ENCODE measurements at places on chromosomes 5 and 9.

GRCh38 chr5:158194561-158194976 is 335.6 kb upstream of the CLINT1 start:
- DNase-seq: no peak

DNA sequence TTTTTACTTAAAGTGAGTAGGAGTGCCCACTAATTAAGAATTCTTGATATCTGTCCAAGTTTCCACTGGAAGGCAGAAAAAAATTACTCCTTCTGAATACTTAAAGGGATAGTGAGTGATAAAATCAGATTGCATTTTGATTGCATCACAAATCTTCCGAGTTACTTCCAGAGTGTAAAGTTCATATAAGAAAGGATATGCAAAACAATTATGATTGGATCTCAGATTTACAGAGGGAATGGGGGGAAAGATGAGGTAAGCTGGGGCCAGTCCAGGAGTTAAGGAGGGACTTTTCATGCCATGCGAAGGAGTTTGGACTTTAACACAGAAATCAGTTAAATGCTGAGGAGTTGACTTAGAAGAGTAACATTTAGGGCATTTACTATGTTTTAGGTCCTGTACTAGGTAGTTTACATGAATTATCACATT is 9.3 kb upstream of the RNF145 start:
- DNase-seq: no peak

- DNase-seq: peak; percentile 33
Observed at GRCh38 chr9:136363949-136364748, 605 bp upstream of the DNLZ start.

DNA sequence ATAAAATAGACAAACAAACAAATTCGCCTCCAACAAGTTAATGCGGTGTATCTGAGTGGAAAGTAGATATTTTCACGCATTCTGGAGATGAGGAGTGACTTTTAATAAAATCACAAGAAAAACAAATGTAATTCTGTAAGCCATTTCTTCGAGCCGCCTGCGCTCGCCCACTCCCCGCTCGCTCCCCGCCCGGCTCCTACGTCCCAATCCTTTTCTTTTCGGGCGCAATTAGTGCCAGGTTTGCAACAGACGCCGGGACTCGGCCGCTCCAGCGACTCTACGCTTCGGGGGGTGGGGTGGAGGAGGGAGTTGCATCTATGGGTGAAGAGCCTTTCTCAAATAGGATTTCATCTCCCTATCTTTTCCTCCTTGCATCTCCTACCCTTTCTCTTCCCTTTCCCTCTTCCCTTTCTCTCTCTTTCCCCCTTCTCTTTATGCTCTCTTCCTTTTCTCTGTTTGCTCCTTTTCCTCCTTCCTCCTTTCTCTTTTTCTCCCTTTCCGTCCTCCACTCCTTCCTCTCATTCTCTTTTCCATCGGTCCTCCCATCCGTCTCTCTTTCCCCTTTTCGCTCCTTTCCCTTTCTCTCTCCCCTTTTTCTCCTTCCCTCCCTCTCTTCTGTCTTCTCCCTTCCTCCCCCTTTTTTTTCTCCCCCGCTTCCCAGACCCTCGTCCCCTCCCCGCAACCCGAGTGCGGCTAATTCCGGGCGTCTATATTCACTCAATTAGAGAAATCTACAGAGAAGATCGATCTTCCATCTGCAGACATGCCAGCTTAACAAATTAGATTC is 6.1 kb upstream of the OTP start:
- DNase-seq: no peak

- DNase-seq: no peak
Observed at GRCh38 chr5:157665467-157666070, 5.8 kb upstream of the C5orf52 start.

DNA sequence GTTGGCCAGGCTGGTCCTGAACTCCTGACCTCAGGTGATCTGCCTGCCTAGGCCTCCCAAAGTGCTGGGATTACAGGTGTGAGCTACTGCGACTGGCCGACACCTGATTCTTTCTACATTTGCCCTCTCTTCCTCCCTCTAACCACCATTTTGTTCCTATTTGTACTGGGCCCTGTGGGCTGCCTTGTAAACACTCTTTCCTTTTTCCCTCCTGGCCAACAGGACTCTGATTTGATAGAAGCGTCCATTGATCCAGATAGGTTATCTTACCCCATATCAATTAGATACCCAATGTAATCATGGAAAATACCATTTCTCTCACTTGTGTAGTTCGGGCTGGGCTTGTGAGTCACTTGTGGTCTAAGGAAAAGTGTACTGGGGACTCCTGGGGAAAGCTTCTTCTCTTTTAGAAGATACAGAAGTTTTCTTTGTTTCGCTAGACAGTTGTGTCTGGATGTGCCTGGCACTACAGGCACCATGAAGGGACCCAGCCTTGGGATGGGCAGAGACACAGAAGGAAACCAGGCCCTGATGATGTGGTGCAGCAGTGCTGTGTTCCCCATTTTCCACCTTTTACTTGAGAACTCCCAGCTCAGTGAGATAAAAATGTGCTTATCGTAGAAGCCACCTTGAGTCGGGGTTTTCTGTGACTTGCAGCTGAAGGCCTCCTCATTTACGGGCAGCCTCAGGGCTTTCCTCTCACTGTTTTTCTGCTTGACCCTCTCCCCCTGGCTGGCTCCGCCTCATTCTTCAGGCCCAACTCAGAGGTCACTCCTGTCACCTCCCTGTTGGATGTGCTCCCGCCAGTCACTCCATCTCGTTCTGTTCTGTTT is 32.8 kb upstream of the CPEB4 start:
- no peak for DNase-seq

GRCh38 chr5:171102877-171103610 is 206.0 kb upstream of the TLX3 start:
- DNase-seq: no peak

- DNase-seq: no peak
Observed at GRCh38 chr5:136004436-136004835, 24.4 kb upstream of the TGFBI start.

DNA sequence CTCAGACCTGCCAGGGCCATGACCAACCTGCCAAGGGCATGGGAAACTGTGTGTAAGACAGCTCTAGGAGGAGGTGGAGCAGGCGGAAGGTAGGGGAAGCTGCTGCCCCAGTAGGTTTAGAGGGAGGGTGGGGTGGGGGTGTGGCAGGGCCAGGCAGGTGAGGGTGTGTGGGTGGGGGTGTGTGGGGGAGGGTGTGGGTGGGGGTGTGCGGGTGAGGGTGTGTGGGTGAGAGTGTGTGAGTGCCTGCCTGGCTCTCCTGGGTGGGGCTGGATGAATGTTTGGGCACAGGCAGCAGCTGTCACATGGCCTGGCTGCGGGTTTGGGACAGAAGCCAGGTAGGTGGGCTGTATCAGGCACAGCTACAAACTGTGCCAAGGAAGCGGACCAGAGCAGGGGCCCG is 8.8 kb upstream of the N4BP3 start:
- DNase-seq: no peak

GRCh38 chr9:2599896-2600295 is 21.7 kb upstream of the VLDLR start:
- DNase-seq: no peak

DNA sequence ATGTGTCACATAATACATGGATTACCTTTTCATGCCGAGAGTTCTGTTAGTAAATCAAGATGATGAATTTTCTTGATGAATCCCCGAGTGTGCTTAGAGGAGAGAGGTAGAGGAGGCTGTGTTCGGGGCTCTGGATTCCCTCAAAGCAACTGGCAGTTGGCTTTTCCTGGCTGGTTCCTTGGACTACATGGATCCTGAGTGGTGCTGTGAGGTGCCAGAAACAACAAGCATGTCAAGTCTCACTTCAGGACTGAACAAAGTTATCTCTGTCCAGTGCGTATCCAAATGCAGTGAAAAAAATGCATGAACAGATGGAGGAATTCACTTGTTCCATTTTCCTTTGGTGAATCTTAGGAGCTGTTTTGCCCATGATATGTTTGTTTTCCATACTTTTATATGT is 231.7 kb downstream of the FBXL7 start:
- no peak for DNase-seq

- DNase-seq: no peak
Observed at GRCh38 chr9:98902516-98902915, 41.2 kb upstream of the COL15A1 start.

- DNase-seq: no peak
Observed at GRCh38 chr5:32410630-32411029, 33.9 kb downstream of the ZFR start.

GRCh38 chr5:179488491-179488890 is 61.9 kb upstream of the RUFY1 start:
- no peak for DNase-seq

DNA sequence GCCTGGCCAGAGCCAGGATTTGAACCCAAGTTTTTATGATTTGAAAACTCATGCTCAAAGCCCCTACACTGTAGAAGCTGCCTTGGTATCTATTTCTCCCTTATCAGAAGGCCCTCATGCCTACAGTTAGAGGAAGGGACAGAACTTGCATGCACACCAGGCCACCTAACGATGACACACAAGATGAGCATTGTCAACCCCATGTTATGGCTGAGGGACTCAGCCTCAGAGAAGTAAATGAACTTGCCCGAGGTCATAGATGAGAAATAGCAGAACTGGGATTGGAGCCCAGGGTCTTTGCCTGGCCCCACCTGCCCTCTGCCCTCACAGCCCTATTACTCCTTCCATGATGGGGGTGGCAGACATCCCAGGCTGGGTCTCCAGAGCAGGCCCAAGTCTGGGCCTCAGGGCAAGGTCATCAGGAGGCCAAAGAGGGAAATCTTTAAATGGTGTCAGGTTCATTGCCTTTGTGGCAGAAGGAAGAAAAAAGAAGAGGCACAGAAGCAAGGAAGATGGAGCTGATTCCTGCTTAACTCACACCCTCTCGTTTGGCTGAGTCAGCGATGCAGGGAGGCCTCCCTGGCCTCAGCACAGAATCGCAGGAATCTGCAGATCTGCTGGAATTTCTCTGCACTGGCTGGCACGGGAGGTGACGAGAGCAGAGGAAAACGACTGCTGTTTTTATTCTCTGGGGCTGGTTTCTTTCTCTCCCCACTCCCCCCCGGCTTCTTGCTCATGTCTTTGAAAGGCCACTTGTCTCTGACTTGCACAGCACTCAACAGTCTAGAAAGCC is 20.6 kb upstream of the CRB2 start:
- DNase-seq: no peak

GRCh38 chr5:145887976-145888574 is 15.3 kb upstream of the GRXCR2 start:
- peak; percentile 67 for DNase-seq

DNA sequence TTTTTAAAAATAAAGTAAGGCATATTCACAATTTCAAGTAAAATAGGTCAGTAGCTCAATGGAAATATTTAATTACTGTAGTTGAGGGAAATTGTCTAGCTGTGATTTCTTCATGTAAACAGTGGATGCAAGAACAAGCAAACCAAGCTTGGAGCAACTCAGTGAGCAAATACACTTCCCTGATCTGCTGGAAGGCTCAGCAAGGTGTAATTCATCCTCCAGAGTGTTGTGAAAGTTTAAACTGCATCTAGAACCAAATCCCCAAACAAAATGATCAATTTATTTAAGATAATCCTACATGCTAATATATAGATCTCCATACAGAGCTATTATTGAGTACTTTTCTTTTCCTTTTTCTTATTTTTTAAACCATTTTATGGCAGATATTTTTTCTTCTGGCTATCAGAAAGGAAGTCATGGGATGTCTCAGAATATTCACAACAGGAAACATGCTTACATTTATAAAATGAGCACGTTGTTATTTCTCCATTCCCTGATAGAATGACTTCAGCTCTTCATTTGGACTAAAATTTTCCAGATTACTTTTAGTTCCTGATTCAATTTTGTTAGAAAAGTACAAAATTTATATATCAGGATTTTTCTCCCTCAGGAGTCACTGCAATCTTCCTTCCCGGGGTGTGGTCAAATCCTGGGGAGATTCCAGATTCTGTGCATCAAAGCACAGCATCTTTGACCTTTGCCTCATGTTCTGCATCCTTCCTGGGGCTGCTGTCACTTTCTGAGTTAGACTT is 219.2 kb upstream of the ELL2 start:
- no peak for DNase-seq

GRCh38 chr5:99763021-99763774 is 772.0 kb upstream of the FAM174A start:
- DNase-seq: no peak

DNA sequence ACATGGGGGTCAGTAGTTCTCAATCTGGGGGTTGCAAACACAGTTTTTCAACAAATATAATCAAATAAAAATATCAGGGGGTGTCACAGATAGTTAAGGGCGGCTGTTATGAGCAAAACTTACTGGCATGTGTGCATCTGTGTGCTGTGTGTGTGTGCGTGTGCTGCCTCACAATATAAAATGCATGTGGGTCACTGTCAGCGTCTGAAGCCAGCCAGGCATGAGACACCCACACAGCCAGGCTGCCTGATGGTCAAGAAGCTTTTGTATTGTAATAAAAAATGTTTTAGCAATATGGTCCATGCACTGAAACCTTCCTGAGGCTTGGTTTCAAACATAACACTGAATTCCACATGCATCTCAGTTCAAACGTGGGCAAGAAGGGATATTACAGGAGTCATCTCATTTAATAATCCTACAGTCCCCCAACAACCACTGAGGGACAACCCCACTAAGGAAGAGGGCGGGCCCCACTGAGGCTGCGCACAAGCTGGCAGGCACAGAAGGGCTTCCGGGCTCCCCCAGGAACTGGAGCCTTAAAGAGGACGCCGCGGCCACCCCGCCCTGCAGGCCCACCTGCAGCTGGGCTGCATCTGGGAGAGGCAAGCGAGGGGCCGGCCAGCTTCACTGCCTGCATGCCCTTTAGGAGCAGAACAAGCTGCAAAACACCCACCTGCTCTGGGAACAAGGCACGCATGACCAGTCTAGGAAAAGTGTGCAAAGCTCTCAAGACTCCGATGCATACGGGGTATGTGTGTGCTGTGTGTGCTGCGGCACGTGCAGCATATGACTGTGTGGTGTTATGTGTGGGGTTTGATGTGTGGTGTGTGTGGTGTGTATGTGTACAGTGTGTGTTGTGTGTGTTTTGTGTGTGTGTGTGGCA is 14.1 kb downstream of the SEMA4D start:
- peak; percentile 71 for DNase-seq

DNA sequence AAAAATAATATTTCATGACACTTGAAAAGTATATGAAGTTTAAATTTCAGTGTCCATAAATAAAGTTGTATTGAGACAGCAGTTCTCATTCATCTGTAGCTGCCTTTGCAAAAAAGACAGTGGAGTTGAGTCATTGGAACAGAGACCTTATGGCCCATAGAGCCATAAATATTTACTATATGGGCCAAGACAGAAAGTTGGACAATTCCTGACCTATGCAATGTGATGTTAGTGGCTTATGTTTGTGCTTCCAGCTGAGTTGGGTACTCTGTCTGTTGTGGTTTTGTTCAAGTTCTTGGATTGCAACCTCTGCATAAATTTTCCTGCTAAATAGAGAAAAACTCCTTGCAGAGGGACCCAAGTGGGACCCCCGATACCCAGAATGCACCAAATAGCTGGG is 69.8 kb downstream of the KCNIP1 start:
- DNase-seq: no peak

DNA sequence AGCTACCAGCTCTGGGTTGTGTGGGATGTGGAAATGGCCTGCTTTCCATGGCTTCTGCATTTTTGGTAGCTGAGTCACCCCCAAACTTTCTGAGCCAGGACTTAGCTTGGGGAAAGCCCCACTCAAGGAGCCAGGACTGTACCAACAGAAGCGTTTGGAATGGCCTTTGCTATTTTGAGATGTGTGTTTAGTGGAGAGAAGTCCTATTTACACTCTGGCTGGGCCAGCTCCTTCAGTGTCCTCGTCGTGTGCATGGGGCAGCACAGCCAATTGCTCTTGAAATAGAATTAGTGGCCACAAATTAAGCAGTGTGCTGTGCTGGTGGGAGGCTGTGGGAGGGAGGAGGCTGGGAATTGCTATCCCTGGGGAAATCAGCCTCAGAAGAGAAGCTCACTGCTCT is 51.6 kb downstream of the ENTREP1 start:
- no peak for DNase-seq

Measured in Kasumi-1 (cell line).